ENCODE measurements at places on chromosomes 3 and 15.

- DNase-seq, result no peak
Observed at GRCh38 chr15:42358141-42358540, 1.2 kb upstream of the CAPN3 start.

DNA sequence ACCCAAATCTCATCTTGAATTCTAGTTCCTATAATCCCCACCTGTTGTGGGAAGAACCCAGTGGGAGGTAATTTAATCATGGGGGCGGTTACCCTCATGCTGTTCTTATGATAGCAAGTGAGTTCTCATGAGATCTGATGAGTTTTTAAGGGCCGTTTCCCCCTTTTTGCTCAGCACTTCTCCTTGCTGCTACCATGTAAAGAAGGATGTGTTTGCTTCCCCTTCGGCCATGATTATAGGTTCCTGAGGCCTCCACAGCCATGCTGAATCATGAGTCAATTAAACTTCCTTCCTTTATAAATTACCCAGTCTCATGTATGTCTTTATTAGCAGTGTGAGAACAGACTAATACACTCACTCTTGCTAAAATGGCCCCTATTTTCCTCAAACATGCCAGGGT is 374.7 kb downstream of the TUSC7 start:
- DNase-seq, result no peak

DNA sequence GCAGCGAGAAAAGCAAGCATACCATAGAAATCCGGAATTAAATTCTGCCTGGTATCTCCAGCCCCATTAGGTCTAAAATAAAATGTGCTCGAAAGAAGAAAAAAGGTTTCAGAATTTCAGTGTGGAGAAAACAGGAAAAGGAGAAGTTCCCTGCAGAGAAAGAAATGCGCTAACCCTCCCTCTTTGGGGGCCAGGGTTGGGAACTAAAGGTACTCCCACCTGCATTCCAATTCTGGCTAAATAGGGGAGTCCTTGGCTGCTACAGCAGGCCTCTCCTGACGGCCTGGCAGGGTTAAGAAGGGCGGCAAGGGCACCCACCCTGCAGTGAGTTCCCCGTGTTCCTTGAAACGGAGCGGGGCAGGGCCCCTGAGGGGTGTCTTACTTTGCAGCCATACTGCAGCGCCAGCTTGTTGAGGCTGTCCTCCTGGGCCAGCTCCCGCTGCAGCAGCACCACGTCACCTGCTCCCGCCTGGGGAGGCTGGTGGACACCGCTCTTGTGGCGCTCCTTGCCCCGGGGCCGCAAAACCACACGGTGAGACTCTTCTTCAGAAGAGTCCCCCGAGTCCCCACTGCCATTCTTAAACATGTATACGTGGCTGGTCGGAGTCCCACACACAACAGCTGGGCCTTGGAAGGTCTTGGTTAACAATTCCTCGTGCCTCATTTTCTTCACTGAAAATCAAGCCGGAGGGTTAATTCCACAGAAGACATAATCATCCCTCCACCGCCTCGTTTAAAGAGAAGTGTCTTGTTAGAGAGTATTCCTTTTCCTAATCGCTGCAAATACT is 1.7 kb downstream of the LYSMD4 start:
- no peak for DNase-seq

GRCh38 chr15:70875001-70875782 is 17.0 kb downstream of the THAP10 start:
- no peak for DNase-seq

GRCh38 chr3:152040319-152040718 is 166.9 kb downstream of the SUCNR1 start:
- DNase-seq, result no peak

DNA sequence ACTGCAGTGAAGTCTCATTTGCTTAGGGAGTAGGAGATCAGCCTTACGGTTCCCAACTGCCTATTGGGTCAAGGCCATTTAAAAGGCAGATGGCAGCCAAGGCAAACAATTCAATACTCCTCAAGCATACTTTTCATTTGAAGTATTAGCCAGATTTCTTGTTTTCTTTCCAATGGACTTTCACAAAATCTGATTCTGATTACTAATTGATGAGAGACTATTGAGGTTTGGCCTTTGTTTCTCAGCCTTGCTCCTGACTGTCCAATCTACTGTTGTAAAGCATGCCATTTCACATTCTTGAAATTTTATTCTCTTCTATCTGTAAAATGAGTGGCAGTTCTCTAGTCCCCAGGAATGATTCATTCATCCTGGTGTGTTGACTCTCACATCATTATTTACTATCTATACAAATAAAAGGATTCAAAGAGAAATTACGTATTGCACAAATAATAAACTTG is 166.2 kb upstream of the TGFBR2 start:
- no peak for DNase-seq

DNA sequence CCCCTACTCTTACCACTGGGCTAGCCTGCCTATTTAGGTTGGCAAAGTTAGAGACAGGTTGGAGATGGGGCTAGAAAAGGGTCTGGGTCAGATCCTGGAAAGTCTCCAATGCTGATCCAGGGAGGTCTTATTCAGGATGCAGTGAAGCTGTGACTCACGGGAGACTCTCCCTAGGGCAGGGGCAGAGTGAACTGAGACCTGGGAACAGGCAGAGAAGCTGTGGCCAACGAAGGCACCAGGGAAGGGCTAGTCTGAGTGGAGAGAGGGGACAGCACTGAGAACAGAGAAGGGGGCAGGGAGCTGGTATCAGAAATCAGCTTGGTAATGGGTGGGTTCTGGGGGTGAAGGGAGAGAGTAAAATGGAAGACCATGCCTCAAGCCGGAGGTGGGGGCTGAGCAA is 2.2 kb downstream of the LTF start:
- DNase-seq, result no peak

DNA sequence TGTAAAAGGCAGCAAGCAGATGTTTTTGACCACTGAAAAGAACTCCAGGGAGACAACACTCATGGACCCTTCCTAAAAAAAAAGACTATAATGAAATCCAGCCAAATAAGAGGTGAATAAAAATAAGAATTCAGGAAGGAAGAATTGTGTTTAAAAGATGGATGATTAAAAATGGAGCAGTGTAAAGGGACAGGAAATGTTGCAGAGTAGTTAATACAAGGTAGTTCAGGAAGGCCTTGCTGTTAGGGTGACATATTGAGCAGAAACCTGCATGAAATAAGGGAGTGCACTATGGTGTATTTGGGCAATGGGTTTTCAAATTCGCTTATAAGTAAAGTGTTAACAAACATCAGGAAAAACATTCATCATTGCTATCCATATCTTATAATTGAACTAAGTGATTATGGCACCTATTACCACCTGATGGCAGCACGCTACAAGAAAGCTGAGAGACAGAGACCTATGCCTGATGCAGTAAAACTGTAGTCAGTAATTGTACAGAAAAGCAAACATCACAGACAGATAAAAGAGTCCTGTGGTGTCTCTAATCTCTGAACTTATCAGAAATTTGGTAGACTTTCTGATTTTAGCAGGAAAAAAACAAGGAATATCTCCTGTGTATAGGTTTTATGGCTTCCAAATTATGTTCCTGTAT is 5.8 kb upstream of the DBR1 start:
- peak; percentile 53 for DNase-seq

- no peak for DNase-seq
Observed at GRCh38 chr3:197007953-197008352, 21.7 kb downstream of the MELTF start.

DNA sequence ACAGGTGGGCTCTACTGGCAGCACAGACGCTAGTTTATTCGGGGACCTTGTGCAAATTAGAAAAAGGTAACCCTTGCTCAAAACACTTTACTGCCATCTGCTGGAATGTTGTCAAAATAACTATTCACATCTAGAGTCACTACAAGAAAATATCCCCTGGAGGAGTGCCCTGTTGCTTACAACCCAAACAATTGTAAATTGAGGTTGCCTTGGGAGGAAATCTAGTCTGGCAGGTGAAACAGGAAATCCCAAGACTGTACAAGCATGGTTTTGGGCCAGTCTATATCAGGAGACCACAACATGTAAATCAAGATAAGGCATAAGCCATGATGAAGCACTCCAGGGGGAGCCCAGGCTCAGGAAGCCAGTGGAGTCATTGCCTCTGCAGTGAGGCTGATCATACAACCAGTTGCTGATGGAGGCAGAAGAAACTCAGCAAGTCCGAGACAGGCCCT is 136.8 kb upstream of the ACP3 start:
- DNase-seq, result no peak

Data from CD4-positive, alpha-beta T cell treated with Interleukin-6 for 4 hours (primary cell).